T-helper 1 cell (primary cell): ENCODE measurements at places on chromosomes 5 and 9.

- DNase-seq, result no peak
These were observed 516.6 kb downstream of the RAB3C start for GRCh38 chr5:59099270-59099994.

- DNase-seq, result no peak
These were observed 89.6 kb upstream of the CEP78 start for GRCh38 chr9:78146241-78146640.

DNA sequence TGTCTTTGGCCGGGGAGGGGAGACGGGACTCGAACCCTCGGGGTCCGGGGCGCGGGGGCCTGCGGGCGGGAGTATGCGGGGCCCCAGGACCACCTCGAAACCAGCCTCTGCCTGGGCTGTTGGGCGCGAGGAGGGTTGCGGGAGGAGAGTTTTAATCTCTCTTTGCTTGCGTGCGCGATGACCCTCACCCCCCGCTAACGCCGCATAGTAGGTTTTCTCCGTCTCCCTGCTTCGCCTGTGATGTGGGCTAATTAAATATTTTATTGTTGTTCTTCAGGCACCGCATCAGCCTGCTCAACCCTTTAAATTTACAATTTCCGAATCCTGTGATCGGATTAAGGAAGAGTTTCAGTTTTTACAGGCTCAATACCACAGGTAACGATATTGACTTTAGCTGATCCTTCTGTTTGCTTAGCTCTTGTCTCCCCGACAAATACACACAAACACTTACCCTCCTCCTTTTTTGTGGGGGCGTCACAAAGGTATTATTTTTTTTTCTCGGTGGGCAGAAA lies 1.7 kb downstream of the TLE4 start:
- no peak for DNase-seq

DNA sequence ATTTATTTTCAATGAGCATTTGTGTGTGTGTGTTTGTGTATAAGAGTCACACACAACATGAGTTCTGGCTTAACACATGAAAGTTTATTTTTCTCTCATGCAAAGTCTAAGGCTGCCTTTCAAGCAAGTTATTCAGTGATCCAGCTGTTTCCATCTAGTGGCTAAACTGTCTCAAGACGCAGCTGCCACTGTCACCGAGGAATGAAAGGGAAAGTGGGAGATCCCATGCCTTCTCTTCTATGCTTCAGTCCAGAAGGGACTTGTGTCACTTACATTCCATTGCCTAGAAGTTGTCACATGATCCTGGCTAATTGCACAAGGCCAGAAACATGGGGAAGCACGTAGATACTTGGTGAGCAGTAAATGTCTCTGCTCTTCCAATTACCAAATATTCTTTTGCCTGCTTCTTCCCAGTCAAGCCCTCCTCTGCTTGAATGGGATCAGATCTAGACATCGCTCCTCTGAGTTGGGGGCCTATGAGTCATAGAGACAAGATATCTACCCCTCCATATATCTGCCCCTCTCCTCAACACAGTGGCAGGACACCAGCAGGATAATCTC lies 30.4 kb upstream of the SLIT3 start:
- DNase-seq, result no peak

DNA sequence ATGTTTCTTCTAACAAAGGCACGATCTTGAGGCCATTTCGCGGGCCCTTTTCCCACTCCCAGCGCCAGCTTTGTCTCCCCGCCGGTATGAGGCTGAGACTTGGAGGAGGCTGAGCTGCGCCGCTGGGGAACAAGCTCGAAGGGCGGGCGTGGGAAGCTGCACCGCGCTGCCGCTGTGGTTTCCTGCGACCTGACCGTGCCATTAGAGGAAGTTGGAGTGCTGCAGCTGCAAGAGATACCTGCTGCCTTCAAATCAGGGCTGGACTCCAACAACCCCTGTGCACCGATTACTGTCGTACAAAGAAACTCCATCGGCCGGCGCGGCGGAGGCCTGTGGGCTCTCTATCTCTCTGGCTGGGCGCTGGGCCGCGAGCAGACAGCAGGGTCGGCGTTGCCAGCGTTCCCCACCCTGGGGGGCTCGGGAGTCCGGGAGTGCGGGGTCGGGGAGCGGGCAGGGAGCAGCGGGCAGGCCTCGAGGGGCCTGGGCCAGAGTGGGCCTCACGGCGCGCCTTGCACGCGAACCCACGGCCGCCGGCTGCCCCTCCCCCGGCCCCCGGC lies 1.3 kb upstream of the ERBIN start:
- peak; percentile 64 for DNase-seq

- no peak for DNase-seq
These were observed 31.0 kb upstream of the TCF7 start for GRCh38 chr5:134083517-134083916.

GRCh38 chr9:85900504-85901201 lies 40.3 kb upstream of the NAA35 start:
- no peak for DNase-seq

GRCh38 chr5:56327809-56328208 lies 94.7 kb upstream of the ANKRD55 start:
- DNase-seq, result peak; percentile 11

DNA sequence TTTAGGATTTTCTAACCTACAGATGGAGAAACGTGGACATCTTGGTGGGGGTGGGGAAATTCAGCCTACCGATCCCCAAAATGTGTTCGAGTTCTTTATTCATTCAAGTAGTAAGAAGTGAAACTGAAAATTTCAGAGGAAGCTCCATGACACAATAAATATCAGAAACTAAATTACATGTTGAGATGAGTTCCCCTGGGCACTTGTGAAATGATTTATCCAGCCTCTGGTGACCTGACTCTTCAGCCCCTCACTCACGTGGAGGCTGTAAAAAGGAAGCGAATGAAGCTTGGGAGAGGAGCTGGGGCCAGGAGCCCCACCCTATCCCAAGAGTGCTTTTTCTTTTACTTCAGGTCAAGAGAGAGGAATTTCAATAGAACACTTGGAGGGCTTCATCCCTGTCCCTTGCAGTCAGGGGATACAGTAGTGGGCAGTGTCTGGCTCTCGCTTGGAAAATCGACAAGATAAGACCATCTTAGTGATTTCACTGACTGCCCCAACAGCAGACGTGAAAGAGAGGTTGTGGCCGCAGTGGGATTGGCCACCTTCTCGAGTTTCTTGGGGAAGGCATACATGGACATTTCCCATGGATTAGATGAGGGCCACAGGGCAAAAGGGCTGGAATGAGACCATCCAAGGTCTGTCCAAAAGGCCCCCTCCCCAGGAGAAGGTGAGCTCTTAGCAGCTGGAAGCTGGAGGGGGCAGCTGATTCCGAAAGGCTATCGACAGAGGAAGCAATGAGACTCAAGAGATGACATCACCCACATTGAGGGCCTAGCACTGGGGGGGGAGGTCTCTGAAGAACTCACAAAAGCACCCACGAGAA lies 76.8 kb upstream of the SH3PXD2B start:
- DNase-seq, result no peak

- DNase-seq, result no peak
These were observed 165.9 kb downstream of the DENND1A start for GRCh38 chr9:123763910-123764588.

DNA sequence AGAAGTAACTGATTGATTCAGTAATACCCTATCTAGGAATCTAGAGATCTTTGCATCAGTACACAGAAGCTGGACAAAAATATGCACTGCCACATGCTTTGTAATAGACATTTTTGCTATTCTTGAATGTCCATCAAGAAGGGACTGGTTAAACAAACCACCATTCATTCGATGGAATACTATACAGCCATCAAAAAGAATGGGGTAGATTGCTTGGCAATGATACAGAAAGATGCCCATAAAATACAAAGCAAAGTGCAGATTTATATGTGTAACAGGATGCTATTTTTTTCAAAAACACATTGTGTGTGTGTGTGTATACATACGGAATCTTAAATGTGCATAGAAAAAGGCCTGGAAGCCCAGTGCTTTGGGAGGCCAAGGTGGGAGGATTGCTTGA lies 7.6 kb downstream of the TNIP1 start:
- no peak for DNase-seq

- no peak for DNase-seq
These were observed 41.0 kb upstream of the SEMA4D start for GRCh38 chr9:89538871-89539270.

- no peak for DNase-seq
These were observed 107.7 kb upstream of the CDKN2B start for GRCh38 chr9:22116758-22117157.

- DNase-seq, result no peak
These were observed 7.7 kb downstream of the PALM2AKAP2 start for GRCh38 chr9:109787735-109788134.

DNA sequence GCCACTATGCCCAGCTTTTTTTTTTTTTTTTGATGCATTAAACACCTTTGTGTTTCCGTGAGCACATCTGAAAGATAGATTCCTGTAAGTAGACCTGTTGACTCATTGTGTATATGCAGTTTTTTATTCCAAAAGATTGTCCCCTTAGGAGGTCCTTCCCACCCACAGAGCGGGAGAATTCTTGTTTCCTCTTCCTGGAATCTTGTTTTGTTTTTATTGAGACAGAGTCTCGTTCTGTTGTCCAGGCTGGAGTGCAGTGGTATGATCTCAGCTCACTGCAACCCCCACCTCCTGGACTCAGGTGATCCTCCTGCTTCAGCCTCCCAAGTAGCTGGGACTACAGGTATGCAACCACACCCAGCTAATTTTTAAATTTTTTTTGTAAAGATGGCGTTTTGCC lies 7.6 kb downstream of the PTPA start:
- DNase-seq, result no peak

DNA sequence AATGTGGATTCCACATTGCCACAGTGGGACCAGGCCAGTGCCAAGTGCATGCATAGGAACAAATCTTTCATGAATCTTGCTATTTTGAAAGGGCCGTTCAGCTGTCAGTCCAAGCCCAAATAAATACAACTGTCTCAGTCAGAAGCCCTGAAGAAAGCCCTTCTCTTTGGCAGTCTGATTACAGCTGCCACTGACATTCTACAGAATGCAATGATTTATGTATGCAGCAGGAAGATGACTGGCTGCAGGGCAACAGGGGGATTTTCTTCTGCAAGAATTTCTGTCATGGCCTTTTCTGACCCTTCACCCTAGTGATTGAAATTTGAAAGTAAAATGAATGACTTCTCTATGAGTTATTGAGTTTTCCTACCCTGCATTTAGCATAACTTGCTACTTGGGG lies 86.7 kb upstream of the FER start:
- DNase-seq, result no peak

GRCh38 chr5:153792305-153792704 lies 246.4 kb downstream of the FAM114A2 start:
- DNase-seq, result no peak

DNA sequence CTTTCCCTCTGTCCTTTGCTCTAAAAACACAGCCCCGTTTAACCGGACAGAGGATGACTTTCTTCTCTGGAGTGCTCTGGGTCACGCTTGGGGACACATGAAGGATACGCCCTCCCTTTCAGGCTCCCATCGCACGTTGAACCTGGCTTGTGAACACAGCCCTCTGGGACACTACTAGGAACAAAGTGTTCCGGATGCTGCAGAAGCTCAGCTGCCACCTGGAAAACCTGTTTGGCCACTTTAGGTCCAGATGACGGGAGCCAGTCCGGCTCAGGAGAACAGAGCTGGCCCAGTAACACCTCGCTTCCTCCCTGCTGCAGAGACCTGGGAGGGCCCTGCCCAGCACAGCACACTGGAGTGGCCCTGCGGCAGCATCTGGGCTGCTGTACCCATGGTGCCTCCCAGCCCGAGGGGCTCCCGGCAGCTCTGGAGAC lies 60.1 kb downstream of the GADD45G start:
- no peak for DNase-seq

DNA sequence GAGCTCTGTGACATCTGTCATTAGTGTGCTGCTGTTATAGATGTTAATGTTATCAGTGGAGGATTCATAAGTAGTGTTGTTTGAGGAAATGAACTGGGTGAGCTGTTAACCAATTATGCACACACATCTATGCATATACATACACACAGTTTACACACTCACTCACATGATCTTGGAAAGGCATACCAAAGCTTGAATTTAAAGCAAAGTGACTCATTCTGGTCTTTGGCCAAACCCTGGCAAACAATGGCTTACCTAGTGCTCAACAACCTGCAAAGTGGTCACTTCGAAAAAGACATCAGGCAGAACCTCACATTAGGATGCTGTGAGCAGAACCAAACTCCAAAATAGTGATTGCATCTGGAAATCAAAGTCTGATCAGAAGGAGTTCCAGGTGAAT lies 1037.3 kb upstream of the CDH6 start:
- DNase-seq, result no peak

DNA sequence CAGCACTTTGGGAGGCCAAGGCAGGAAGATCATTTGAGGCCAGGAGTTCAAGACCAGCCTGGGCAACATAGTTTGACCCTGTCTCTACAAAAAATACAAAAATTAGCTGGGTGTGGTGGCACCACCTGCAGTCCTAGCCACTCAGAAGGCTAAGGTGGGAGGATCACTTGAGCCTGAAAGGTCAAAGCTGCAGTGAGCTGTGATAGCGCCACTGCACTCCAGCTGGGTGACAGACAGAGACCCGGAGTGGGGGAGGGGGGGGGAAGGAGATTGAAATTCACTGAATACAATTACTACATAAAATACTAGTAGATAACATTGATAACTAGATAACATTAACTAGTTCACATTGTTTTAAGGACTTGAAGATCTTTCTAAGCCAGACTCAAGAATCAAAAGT lies 345.6 kb downstream of the BNC2 start:
- DNase-seq, result no peak

DNA sequence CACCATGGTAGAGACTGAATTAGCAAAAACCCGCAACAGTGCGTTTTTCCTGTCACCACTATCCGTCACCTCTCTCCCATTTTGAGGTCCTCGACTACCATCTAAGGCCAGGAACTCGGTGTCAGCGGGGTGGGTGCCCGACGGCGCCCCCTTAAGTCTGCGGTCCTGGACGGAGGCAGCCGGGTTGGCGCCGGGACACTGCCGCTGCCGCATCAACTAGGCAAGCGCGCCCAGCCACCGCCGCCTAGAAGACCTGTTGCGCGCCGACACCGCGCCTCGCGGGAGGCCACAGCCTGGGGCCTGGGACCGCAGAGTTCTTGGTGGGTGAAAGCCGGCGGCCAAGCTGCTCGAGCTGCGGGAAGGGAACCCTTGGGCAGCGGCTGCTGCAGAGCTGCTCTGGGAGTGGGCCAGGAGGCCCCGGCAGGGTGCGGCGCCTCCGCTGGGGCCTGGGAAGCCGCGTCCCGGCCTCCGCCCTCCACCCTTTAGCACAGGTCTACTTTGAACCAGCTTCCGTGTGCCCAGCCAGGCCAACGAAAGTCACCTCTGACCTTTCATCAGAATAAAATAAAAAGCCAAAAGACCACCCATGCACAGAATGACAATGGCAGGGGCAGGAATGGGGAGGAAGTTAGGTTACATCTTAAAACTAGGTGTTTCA lies 3.5 kb downstream of the FOXB2 start:
- DNase-seq, result no peak

DNA sequence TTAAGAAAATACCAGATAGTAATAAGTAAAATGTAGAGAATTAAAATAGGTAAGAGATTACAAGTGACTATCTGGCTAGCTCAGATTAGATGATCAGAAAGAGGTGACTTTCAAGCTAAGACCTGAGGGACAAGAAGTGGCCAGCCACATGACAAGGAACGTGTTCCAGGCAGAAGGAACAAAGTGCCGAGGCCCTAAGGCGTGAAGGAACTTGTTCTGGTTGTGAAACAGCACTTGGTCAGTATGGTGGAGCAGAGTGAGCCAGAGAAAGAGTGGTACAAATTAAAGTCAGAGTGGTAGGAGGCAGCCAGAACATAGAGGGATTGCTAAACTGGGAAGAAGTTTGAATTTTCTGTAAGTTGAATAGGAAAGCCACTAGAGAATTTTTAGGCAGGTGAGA lies 73.6 kb downstream of the ADRB2 start:
- DNase-seq, result no peak

- DNase-seq, result no peak
These were observed 43.3 kb downstream of the TLE4 start for GRCh38 chr9:79615038-79615437.

GRCh38 chr9:16515207-16515606 lies 355.3 kb downstream of the BNC2 start:
- no peak for DNase-seq
